ENCODE measurements at places on chromosomes 3 and 15.

- no peak for ATAC-seq
These were observed 194.5 kb upstream of the TBC1D5 start for GRCh38 chr3:17936736-17937480.

GRCh38 chr3:72041076-72041475 is 256.1 kb upstream of the PROK2 start:
- ATAC-seq = no peak

DNA sequence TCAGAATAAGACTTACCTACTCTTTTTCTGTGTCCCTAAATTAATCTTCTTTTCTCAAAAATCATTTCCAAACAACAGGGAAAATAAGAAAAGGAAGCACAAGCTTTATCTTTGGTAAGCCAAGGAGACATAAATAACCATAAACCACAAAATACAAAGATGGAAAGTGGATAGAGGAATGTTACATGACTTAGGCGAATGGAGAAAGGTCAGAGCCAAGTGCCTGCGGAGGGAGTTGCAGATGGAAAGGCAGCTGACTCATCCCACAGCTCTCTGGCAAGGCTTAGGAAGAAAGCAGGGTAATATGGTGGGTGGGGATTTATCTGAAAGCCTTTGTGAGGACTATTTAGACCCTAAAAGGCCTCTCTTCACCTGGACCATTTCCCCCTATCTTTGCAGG is 72.8 kb downstream of the GALK2 start:
- ATAC-seq = no peak

GRCh38 chr3:166478356-166478755 is 641.1 kb upstream of the BCHE start:
- no peak for ATAC-seq

DNA sequence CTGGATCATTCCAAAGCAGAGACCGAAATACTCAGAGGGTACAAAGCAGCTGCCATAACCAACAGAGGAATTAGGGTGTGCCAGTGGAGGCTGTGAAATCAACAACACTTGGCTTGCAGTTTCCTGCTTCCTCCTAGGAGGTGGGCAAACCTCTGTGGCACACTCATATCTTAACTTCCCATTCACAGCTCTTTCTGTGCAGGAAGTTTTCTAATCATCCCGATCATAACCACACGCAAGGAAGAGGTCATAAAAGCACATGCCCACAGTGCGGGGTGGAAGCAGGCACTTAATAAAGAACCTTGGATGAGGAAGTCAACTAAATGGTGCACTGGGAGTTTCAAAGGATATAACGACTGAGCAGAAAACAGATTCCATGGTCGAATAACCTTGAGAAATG is 5.1 kb downstream of the SCAMP2 start:
- no peak for ATAC-seq

- no peak for ATAC-seq
These were observed 26.5 kb downstream of the MEF2A start for GRCh38 chr15:99592145-99592791.

GRCh38 chr15:51155891-51156290 is 61.2 kb upstream of the TNFAIP8L3 start:
- ATAC-seq = no peak

- no peak for ATAC-seq
These were observed 42.3 kb downstream of the RAB8B start for GRCh38 chr15:63231706-63232105.

DNA sequence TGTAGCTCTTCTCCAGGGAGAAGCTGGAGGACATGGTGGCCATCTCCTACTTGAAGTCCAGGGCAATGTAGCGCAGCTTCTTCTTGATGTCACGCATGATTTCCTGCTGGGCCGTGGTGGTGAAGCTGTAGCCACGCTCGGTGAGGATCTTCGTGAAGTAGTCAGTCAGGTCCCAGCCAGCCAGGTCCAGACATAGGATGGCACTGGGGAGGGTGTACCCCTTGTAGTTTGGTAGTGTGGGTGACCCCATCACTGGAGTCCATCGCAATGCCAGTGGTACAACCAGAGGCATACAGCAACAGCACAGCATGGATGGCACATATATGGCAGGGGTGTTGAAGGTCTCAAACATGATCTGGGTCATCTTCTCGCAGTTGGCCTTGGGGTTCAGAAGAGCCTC is 7.0 kb upstream of the LPCAT4 start:
- no peak for ATAC-seq

- no peak for ATAC-seq
These were observed 17.2 kb downstream of the THUMPD3 start for GRCh38 chr3:9380014-9380413.

- ATAC-seq = no peak
These were observed 427.8 kb upstream of the C2CD4B start for GRCh38 chr15:62592920-62593319.

DNA sequence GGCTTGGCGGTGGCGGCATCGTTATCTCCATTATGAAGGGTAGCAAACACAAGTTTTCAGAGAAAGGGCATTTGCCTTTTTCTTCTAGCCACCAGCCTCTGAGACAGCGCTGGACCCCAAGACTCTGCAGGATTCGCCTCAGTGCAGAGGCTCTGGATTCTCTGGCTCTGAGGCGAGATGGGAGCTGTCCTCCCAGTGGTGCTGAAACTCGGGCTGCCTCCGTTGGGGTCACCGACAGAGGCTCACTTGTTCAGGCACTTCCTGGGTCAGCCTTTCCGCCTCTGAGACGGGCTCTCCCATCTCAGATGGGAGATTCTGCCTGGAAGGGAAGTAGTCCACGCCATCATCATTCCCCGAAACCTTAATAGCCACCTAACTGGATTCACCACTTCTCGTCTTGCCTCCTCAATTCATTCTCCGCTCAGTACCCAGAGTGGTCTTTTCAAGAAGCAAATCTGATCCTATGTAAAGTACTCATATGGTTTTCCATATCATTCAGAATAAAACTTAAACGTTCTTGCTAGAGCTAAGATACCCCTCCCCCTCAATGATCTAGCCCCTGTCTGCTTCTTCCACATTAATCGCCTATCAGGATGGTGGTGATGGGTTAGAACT is 76.9 kb downstream of the RHCG start:
- ATAC-seq = no peak

- ATAC-seq = no peak
These were observed 12.9 kb downstream of the SEC11A start for GRCh38 chr15:84702961-84703482.

GRCh38 chr15:70034596-70034995 is 63.1 kb downstream of the TLE3 start:
- no peak for ATAC-seq

- ATAC-seq = no peak
These were observed 107.7 kb downstream of the TCF12 start for GRCh38 chr15:57026016-57026592.

GRCh38 chr15:53861792-53862191 is 102.3 kb upstream of the WDR72 start:
- ATAC-seq = no peak

GRCh38 chr15:69435985-69436384 is 16.6 kb upstream of the RPLP1 start:
- no peak for ATAC-seq

DNA sequence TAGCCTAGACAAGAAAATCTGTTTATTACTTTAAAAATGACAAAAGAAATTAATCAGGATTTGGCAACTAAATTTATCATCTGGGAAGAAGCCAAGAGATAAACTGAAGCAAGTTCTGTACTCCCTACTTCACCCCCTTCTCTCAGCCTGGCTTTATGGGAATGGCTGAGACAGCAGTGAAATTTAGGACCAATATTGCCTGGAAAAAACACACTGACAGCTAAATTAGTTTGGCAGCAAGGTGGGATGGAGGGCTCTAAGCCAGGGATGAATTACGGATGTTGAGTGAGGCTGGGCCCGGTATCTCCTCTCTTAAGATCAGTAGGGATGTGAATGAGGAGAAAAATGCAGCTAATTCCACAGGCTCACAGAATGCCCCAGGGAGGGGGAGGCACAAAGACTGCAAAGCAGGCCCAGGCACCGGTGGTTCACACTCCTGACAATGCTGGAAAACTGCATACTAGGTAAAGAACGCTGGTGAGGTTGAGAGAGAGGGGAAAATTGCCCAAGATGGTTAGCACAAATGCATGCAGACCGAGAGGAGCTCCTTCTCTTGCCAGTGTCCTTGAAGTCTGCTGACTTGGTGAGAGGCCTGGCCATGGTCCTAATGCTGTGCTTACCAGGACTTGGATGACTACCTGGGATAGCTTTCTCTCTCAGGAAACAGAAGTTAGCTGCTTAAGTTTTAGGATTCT is 89.0 kb downstream of the WDR76 start:
- ATAC-seq = no peak

GRCh38 chr15:71093054-71094024 is 21.9 kb upstream of the THSD4 start:
- no peak for ATAC-seq

- ATAC-seq = no peak
These were observed 24.3 kb downstream of the LRRC28 start for GRCh38 chr15:99275525-99276128.

DNA sequence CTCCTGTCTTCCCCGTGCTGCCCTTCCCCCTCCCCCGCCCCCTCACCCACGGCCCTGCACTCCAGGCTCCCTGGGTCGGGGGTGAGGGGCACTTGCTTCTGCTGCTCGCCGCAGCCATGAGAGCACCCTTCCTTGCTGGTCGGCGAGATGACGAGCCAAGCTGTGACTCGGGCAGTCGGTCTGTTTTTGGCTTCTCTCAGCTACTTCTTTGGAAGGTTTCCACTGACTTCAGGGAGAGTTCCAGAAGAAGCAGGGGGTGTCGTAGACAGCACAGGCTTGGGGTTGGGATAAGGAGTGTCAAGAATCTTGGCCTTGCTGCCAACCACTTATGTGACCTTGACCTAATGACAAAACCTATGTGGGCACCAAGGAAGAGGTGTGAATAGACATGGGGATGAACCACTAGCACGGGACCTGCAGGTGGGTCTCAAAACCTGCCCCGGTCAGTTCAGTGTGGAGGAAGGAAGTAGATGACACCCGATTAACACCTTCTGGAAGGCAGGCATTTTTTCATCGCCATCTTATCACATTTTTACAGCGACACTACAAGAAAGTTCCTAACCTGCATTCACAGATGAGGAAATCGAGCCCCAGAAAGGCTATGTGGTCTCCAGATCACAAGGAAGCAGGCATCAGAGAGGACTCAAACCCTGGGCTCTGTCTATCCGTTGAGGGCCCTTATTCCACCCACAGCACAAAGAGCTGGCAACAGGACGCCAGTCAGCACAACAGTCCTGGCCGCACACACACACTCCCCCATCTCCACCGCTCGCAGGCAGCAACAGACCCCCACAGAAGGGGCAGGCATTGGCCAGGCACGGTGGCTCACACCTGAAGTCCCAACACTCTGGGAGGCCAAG is 120.9 kb downstream of the LIPC start:
- ATAC-seq = no peak

DNA sequence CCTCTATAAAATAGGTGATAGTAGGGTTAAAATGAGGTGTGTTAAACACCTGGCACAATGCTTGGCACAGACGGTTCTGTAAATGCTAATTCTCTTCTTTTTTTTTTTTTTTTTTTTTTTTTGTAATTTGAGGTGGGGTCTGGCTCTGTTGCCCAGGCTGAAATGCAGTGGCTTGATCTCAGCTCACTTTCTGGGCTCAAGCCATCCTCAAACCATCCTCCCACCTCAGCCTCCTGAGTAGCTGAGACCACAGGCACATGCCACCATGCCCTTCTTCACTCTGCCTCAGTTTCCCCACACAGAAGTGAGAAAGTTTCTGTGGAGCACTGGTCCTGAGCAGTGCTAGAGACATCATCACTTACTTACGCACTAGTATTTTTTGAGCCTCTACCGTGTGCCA is 57.4 kb downstream of the SLC6A6 start:
- no peak for ATAC-seq

DNA sequence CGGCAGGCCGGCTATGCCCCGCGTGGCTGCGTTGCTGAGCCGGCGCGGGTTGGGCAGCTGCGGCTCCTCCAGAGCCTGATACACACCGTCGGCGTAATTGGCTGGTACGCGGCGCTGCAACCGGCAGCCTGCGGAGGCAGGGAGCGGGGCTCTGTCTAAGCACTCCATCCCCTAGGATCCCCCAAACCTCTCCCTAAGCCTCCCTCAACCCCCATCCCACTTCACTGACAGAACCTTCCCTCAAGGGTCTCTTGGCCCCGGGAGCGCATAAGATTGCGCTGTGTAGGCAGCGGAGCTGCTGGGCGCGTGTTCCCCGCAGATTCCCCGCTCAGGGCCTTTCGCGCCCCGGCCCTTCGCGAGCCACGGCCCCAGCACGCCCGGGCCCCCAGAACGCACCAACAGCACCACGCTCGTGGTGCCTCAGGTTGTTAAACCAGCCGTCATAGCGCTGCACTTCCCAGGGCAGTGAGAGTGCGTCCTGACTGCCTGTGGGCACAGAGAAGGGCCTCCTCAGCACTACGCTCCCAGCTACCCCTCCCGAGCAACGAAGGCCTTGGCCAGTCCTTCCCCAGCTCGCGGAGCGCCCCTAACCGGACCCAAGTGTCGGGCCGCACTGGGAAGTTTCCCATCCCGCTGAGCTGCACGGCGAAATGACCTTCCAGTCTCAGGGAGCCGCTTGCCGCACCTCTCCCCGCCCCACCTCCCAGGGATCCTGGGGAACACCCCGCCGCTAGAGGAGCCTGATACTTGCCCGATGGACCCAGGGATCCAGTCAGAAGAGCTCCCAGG is 1.2 kb downstream of the DUOX2 start:
- ATAC-seq = no peak

- no peak for ATAC-seq
These were observed 339.7 kb downstream of the MECOM start for GRCh38 chr3:169323578-169324451.

- ATAC-seq = no peak
These were observed 21.2 kb upstream of the WNT5A start for GRCh38 chr3:55508335-55508734.

DNA sequence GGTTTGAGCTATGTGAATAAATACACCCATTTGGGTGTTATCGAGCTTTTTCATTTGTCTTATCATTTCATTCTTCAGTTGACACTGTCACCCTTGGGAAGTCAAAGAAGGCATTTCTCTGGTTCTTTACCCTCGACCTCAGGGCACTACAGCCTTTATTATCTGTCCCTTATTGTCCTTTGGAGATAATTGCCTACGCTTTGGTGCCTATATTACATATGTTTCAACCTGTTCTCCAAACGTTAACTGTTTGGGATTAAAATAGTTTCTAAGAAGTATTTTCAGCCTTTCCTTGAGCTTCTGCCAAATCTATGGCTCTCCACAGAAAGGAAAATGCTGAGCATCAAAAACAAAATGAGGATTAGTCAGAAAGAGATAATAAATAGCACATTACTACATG is 395.4 kb upstream of the ADAMTS9 start:
- ATAC-seq = no peak

DNA sequence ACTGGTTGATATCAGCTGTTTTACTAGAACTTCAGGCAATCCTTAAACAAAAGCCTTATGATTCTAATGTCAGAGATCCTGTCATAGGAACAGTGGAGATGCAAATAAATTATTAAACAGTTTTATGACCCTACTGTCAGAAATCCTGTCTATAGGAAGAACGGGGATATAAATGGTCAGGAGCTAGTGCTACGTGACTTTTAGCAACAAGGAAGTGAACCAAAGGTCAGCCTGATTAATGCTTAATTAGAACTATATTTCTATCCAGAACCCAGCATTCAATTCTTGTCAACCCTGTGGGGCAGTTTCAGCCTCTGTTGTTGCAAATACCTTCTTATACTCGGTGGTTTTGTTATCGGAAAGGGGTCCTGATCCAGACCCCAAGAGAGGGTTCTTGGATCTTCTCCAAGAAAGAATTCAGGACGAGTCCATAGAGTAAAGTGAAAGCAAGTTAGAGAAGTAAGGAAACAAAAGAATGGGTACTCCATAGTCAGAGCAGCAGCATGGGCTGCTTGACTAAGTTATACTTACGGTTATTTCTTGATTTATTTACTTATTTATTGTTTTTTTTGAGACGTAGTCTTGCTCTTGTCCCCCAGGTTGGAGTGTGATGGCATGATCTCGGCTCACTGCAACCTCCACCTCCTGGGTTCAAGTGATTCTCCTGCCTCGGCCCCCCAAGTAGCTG is 59.9 kb upstream of the RNU6-1 start:
- no peak for ATAC-seq

Data from activated CD4-positive, CD25-positive, alpha-beta regulatory T cell treated with anti-CD3 and anti-CD28 coated beads, Interleukin-2, amount 50 U/mL, for 24 hours (primary cell).